NCI-H1417 (cell line): ENCODE measurements at places on chromosomes 6 and 20.

GRCh38 chr6:35727935-35728682, 8.7 kb upstream of the ARMC12 start:
- DNase-seq: peak; percentile 85

GRCh38 chr6:151005896-151006632, 140.6 kb downstream of the MTHFD1L start:
- no peak for DNase-seq

GRCh38 chr6:164409309-164410009, 899.9 kb downstream of the C6orf118 start:
- DNase-seq: no peak

DNA sequence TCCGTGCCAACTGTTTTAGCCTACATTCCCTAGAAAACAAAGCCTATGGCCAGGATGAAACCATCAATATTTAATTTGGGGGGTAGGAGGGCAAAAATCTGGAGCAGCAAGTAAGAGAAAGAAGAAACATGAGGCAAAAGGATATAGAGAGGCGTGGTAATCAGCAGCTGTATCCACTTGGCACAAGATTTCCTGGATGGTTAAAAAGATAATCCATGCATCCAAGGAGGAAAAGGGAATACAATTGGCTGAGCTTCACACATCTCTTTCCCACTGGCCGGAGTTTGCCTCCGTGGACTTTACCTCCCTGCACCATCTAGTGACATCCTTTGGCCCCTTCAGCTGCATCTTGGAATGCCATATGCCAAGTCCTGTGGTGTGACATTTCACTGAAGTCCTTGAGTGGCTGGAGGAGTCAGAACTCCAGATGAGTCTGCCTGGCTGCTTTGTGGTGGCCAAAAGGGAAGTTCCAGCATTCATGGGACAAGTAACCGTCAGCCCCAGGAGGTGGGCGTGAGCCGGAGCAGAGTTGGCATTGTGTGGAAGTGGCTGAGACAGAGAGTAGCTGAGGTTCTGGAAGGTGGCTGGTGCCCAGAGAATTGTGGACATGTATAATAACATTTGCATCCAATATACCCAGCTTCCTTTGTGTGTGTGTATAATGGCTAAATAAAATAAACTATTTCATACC, 13.7 kb upstream of the TMX4 start:
- no peak for DNase-seq

DNA sequence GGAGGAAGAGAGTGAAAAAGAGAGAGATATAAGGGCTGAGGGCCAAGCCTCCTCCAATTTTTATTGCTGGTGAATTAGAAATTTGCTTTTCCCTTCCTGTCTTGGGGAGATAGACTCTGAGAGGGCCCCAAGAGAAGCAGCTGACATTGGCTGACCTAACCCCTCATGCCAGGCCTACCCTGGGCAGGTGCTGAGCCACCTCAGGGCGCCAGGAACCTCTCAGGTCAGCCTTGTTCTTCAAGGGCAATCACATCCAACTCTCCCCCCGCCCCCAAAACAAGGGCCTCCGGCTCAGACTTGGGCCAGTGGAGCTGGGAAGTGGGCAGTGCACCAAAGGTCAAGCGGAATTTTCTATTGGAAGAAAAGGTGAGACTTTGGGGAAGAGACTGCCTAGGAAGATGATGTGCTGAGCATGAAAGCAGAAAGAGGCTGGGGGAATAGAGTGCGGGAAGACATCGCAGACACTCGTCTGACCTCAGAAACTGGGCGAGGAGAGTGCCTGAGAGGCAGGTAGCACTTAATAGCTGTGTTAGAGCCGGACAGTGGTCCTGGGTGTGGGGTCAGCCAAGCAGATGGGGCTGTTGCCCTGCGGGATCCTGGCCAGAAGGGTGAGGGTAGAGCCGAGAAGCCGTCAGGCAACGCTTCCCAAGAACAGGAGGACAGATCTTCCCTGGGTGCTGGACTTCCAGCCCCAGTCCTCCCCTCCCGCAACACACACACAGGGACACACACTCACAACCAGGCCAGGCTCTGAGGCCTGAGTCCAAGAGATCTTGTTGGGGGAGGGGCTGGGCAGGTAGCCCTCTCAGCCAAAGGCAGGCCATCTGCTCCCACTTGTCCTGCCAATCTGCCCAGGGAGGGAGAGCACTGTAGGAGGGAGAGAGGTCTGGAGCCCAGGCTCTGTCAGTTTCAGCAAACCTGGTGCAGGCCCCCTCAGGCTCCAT, 3.7 kb upstream of the FASTKD5 start:
- peak; percentile 38 for DNase-seq

DNA sequence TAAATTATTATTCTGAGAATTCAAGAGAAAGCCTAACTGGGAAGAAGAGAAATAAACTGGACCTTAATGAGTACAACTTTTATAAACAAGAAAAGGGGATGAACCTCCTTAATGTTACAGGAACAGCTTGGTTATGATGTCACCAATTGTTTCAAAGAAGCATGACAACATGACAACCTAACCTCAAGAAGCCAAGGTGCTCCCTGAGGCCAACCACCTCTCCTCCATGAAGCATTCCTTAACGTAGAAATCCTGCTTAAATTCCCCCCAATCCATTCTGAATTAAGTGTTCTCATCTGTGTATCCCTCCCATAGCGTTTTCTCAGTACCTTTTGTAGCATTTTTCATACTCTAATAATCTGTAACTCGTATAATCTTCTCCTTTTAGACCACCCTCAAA, 1.7 kb downstream of the HBS1L start:
- no peak for DNase-seq

DNA sequence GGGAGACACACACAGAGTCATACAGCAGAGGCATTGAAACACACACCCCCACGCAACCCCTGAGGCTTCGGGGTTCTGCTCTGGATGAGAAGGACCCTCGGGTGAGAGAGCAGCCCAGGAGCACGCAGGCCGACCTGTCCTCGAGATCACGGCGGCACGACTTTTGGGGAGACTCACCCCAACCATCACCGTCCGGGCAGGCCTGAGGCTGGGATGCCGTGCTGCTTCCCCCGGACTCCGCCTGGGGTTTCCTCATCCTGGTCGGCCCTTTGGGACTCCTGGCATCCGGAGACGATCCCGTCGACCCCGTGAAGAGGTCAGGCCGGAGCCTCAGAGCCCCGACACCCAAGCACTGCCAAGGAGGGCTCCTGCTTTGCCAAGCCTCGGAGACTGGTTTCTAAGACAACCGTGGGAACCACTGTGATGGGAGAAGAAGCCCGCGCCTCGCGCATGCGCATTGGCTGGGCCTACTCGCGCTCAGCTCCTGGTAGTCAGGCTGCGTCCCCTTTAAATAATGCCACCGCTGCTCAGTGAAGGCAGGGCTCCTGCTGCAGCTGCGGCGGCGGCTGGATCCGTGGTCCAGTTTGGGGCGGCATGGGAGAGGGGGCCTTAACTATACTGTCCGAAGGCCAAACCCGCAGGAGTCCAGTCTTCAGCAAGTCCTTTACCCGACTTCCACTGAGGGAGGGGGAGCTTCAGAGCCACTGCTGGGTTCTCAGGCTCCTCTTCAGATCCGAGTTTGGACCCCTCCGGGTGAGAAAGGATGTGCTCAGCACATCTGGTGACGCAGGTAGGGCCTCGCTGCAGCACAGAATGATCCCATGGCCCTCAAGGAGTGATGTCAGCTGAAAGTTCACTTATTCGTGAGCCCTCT, 171.4 kb upstream of the ZNF337 start:
- peak; percentile 86 for DNase-seq

DNA sequence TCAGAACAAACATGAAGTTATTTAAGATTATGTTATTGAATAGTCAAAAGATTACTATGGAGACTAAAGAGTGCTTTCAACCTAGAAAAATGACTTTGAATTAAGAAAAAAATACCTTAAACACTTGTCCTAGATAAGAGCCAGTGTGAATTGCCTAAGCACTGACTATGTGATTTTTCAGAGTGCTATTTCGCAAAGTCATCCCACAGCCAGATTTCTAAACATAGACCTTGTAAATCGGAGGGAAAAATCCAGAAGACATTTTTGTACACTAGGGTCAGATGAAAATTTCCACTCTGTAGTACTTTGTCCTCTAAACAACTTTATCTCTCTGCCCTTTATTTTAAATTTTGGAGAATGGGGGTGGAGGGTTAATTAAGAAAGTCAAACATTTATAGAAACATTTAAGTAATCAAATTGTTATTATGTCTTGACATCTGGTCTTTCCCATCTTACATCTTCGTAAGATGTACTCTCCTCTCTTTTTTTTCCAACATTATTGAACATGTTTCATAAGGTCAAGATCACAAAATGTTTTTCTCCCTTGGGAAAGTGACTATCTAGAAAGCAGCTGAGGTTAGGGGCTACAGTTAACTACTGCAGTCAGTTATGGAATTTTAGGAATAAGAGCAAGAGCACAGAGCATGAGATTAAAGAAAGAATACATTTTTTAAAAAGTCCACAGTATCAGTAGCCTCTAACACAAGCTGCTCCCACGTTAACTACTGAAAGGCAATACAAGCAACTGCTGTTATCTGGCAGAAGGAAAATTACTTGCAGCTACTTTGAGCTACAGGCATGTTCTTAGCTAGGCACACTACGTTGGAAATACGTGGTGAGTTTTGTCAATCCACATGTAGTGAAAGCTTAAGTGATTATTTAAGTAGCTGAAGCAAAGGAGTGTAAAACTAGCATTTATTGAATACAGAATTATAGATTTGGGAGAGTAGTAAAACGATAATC, 648.5 kb downstream of the HTR1B start:
- DNase-seq: no peak

DNA sequence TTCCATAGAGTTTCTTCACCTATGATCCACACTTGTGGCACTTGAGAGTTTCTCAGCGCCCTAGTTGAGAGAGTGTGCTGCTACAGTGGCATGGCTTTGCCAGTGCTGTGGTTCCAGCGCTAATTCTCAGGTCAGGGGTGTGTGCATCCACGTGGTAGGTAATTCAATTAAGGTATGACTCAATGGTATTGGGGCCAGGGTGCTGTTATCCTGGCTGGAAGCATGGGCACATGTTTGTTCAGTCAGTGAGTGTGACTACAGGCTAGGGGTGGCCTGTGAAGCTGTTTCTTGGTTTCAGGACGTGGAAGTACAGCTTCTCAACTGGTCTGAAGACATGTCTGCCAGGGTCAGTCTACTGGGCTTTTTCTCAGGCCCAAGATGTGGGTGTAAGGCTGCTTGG, 3.0 kb upstream of the SEMG2 start:
- DNase-seq: no peak

DNA sequence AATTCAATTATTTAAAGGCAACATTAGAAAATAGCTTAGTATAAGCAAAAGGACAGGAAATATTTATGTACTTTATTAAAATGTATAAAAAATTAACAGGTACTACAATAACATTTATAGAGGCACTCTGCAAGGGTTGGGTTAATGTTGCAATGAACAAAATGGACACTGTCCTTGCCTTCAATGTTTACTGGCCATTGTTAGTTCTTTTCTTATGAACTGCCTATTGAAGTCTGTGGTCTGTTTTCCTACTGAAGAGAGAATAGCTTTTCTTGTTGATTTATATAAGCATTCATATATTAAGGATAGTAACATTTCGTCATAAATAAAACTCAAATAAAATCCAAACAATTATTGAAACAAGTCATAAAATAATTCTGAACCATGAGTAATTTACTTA, 135.3 kb upstream of the BEND6 start:
- no peak for DNase-seq

GRCh38 chr20:58788896-58789544, 61.7 kb downstream of the GNAS-AS1 start:
- DNase-seq: no peak

DNA sequence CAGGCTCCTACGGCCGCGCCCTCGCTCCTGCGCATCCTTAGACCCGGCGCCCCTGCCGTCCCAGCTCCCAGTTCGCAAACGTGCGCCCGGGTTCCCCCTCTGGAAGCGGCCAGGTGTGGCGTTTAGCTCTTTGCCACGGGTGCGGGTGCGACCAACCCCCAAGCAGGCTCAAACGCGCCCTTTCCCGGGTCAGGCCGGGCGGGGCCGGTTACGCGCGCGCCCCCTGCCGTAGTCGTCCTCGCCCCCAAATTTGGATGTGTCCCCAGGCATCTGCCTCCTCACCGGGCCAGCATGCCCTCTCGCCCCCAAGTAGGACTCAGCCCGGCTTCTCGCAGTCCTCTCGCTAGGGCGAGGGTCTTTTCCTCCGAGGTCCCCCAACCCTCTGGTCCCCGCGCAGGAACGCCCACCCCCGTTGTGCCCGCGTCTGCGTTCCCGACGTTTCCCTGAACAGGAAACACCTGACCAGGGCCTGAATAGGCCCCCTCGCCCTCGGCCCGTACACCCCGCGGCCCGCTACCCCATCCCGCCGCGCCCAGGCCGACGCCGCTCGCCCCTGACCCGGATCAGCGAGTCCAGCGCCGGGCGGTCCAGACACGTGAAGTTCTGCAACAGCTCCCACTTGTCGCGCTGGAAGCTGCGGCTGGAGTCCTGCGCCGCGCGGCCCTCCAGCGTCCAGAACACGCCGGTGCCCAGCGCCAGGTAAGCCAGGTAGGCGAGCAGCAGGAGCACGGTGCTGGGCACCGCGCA, 520 bp downstream of the KCNK17 start:
- DNase-seq: no peak

GRCh38 chr6:168196385-168196860, 117.4 kb upstream of the FRMD1 start:
- peak; percentile 73 for DNase-seq
